Osteoblast (primary cell): ENCODE measurements at places on chromosomes 6 and 20. TPM values are rescaled to one million over a fixed set of nuclear protein-coding genes. Genes with fewer than 3 reads are reported as not detected.
A peak's percentile ranks its signal among the peaks of the same experiment; 100 is the strongest.

The WDR27 gene
- total RNA-seq: 23.9 and 29.8 TPM in 2 replicates

The SLC35B2 gene
- 86.0 and 94.1 TPM in 2 replicates for total RNA-seq

The HAO1 gene
- total RNA-seq: not detected in 2 replicates

The EMILIN3 gene
- not detected in 2 replicates for total RNA-seq

GRCh38 chr6:138654715-138655634 lies 118.6 kb upstream of the CCDC28A start:
- peaks cover 19% of the 10 kb centered on the region for H3K4me1 ChIP-seq
- no peaks in the 10 kb centered on the region for H3K36me3 ChIP-seq
- DNase-seq: peak; percentile 65
- H3K27ac ChIP-seq: peak overlapping the region; percentile 3
- peak overlapping the region; percentile 30 for H3K4me3 ChIP-seq

DNA sequence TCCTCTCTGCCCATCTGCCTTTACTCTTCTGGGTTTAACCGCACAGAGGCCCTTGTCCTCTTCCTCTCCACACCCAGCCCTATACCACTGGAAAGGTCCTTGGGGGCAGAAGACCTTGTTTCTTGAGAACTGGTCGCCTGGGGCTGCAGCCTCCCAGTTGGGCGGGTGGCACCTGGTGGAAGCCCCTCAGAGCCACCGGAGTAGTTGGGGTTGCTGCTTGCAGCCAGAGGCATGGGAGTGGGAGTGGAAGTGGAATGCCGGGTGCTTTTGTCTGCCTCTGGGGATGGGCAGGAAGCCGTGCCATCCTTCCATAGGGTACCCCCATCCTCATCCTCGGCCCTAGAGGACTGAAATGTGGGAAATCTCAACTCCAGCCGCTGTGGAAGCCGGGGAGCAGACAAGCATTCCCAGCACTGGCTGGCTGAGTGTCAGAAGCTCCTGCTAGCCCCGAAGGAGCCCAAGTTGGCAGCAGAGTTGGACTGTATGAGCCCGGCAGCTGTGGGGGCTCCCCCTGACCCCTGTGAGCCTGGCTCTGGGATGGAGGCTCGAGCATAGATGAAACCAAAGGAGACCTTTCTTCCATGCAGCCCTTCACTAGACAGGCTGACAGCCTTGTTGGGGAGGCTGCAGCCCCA lies 1.2 kb downstream of the VSTM2L start:
- H3K4me3 ChIP-seq: peak overlapping the region; percentile 65
- peaks cover 43% of the 10 kb centered on the region for H3K27me3 ChIP-seq
- H3K36me3 ChIP-seq: no peaks in the 10 kb centered on the region
- no peak overlapping the region for H3K27ac ChIP-seq
- peak; percentile 54 for DNase-seq

GRCh38 chr20:35180266-35180665 lies 8.4 kb downstream of the PROCR start:
- peak; percentile 54 for DNase-seq
- H3K27me3 ChIP-seq: no peaks in the 10 kb centered on the region
- H3K4me3 ChIP-seq: no peak overlapping the region
- H3K27ac ChIP-seq: no peak overlapping the region
- no peaks in the 10 kb centered on the region for H3K4me1 ChIP-seq
- peaks cover 8% of the 10 kb centered on the region for H3K36me3 ChIP-seq

GRCh38 chr6:108576709-108577108 lies 16.0 kb downstream of the FOXO3 start:
- peaks cover 43% of the 10 kb centered on the region for H3K4me1 ChIP-seq
- no peaks in the 10 kb centered on the region for H3K27me3 ChIP-seq
- DNase-seq: no peak
- peaks cover 11% of the 10 kb centered on the region for H3K36me3 ChIP-seq
- H3K27ac ChIP-seq: peak overlapping the region; percentile 8

GRCh38 chr6:26520237-26520849 lies 17.8 kb upstream of the HMGN4 start:
- H3K27me3 ChIP-seq: no peaks in the 10 kb centered on the region
- peak overlapping the region; percentile 60 for H3K27ac ChIP-seq
- peaks cover 5% of the 10 kb centered on the region for H3K4me1 ChIP-seq
- DNase-seq: peak; percentile 92
- no peaks in the 10 kb centered on the region for H3K36me3 ChIP-seq

GRCh38 chr6:121520337-121521163 lies 85.1 kb downstream of the GJA1 start:
- peaks cover 53% of the 10 kb centered on the region for H3K4me1 ChIP-seq
- H3K27ac ChIP-seq: peak overlapping the region; percentile 99
- H3K4me3 ChIP-seq: peak overlapping the region; percentile 33
- H3K36me3 ChIP-seq: no peaks in the 10 kb centered on the region

DNA sequence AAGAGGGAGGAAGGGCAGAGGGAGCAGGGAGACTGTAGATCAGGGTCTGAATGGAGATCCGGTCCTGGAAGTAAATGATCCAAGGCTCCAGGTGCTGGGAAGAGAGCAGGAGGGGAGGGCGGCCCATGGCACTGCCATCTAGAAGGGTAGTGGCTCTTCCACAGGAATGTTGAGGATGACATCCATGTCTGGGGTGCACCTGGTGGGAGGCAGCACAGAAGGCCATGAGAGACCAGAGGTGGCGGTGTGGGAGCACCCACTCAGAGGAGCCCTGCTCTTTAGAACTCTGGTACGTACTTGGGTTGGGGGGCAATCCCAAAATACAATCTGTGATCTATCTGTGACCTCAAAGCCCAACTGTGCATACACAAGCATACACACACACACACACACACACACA lies 13.5 kb downstream of the DEFB132 start:
- no peak for DNase-seq
- no peak overlapping the region for H3K27ac ChIP-seq
- no peak overlapping the region for H3K4me3 ChIP-seq
- H3K4me1 ChIP-seq: peaks cover 5% of the 10 kb centered on the region
- H3K27me3 ChIP-seq: peaks cover 1% of the 10 kb centered on the region

DNA sequence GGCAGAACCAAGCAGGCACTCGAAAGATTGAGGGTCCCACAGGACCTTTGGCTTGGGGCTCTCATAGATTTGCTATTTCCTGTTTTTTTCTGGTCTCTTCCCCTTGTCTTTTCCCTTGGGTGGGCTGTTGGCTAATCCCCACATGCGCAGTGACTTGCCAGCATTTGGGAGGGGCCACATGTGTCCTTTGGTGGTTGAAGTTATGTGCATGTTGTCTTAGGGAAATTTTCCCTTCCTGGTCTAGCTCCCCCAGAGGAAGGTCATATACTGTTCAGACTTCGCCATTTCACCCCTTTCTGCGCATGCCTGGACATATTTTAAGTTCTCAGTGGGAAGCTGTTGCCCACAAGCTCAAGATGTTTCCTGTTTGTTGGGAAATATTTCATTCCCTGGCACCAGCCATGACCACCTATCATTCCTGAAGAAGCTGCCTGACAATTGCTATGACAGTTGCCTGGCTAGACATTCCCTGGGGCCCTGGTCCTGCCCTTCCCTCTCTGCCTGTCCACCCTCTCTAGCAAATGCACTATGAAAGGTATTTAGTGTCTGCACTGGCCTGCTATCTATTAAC lies 156.2 kb upstream of the THBS2 start:
- H3K27ac ChIP-seq: no peak overlapping the region
- no peak overlapping the region for H3K4me3 ChIP-seq
- H3K4me1 ChIP-seq: no peaks in the 10 kb centered on the region
- no peaks in the 10 kb centered on the region for H3K36me3 ChIP-seq
- no peak for DNase-seq
- H3K27me3 ChIP-seq: no peaks in the 10 kb centered on the region

GRCh38 chr20:38094373-38094891 lies 60.9 kb downstream of the RPRD1B start:
- no peaks in the 10 kb centered on the region for H3K27me3 ChIP-seq
- peaks cover 35% of the 10 kb centered on the region for H3K4me1 ChIP-seq
- H3K36me3 ChIP-seq: peaks cover 23% of the 10 kb centered on the region

DNA sequence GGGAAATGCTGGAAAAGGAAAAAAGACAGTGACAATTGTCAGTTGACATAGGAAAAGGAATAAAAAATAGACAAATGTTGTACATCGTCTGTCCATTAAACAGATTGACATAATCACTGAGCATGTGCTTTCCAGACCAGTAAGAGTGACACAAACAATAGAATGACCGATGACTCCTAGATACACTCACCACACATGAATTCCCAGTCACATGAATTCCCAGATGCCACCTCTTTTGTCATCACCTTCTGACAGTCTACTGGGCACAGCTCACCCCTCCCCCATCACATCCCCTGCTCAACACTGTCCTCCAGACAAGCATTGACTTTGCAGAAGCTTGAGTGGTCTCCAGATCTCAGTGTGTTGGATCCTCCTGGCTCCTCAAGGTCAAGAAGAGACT lies 25.9 kb downstream of the POM121L2 start:
- DNase-seq: no peak
- H3K27ac ChIP-seq: no peak overlapping the region
- peaks cover 14% of the 10 kb centered on the region for H3K4me1 ChIP-seq
- H3K4me3 ChIP-seq: no peak overlapping the region
- H3K27me3 ChIP-seq: peaks cover 75% of the 10 kb centered on the region
- H3K36me3 ChIP-seq: no peaks in the 10 kb centered on the region

- no peak overlapping the region for H3K4me3 ChIP-seq
- no peak overlapping the region for H3K27ac ChIP-seq
- no peaks in the 10 kb centered on the region for H3K4me1 ChIP-seq
- no peak for DNase-seq
- H3K36me3 ChIP-seq: no peaks in the 10 kb centered on the region
- no peaks in the 10 kb centered on the region for H3K27me3 ChIP-seq
Observed at GRCh38 chr6:95679981-95680380, 102.6 kb downstream of the MANEA start.

DNA sequence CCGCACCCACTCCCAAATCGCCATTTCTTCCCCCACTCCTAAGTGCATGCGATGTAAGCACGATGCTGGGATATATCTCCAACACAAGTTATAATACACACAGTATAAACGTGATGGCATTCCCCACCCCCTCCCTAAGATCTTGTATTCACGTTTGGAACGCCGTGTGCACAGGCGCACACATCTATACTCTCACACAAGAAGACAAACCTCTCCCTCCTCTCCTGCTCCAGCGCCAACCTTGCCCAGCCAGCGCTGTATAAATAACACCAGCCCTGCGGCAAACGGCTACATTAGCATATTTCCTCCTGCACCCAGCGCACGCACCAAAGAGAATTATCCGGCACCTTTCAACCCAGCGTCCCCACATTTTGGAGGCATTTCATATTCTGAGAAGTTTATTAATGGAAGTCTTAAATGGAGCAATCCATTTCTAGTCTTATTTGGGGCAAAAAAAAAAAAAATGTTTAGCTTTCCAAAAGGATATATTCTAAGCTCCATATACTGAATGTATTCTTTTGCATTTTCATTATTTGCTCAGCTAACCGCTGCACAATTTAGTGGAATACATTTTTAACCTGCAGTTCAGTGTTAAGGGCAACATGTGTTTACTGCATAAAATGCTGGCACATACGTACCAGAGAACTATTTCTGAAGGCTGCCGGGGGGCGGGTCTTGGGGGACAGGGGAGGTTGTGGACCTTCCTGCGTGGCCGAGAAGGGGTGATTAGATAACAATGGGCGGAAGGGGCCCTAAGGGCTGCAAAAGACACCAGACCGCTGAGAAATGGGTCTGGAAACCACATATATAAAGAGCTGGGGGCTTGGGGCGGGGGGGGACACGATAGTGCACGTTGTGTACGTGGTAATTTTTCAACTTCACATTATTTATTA lies 1.1 kb upstream of the SLC22A23 start:
- H3K4me1 ChIP-seq: peaks cover 25% of the 10 kb centered on the region
- H3K27ac ChIP-seq: no peak overlapping the region
- no peak for DNase-seq
- H3K36me3 ChIP-seq: no peaks in the 10 kb centered on the region

- no peak overlapping the region for H3K27ac ChIP-seq
- DNase-seq: peak; percentile 86
- no peaks in the 10 kb centered on the region for H3K27me3 ChIP-seq
- peaks cover 11% of the 10 kb centered on the region for H3K4me1 ChIP-seq
Observed at GRCh38 chr20:51428401-51429143, 113.9 kb downstream of the NFATC2 start.

DNA sequence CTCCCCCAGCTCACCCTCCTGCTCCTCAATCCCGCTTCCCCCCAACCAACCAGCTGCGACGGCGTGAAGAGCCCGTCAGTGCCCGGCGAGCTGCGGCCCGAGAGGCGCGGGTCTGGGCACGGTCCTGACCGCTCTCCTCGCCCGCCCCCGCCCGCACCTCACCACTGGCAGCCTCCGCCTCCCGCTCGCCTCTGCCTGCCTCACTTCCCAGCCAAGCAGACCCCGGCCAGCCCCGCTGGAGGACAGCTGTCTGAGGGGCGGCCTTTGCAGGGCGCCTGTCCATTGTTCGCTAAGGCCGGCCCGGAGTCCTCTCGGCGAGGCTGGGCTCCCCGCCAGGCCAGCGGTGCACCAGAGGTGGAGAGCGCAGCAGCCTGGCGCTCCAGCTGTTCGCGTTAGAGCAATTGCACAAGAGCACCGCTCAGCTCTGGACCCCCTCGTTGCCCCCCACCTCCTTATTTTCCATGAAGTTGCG lies 1.3 kb downstream of the SOBP start:
- H3K4me3 ChIP-seq: peak overlapping the region; percentile 73
- H3K27me3 ChIP-seq: peaks cover 56% of the 10 kb centered on the region
- no peaks in the 10 kb centered on the region for H3K36me3 ChIP-seq
- peak; percentile 90 for DNase-seq
- no peak overlapping the region for H3K27ac ChIP-seq

GRCh38 chr6:28675600-28675999 lies 149.9 kb downstream of the GPX5 start:
- H3K27me3 ChIP-seq: no peaks in the 10 kb centered on the region
- H3K4me1 ChIP-seq: peaks cover 10% of the 10 kb centered on the region
- no peak for DNase-seq
- H3K36me3 ChIP-seq: no peaks in the 10 kb centered on the region
- no peak overlapping the region for H3K27ac ChIP-seq

GRCh38 chr20:40949346-40949745 lies 79.3 kb upstream of the TOP1 start:
- no peaks in the 10 kb centered on the region for H3K36me3 ChIP-seq
- no peak overlapping the region for H3K4me3 ChIP-seq

GRCh38 chr20:20712004-20712473 lies 405 bp downstream of the RALGAPA2 start:
- H3K27ac ChIP-seq: no peak overlapping the region
- no peaks in the 10 kb centered on the region for H3K36me3 ChIP-seq
- peaks cover 11% of the 10 kb centered on the region for H3K4me1 ChIP-seq
- no peaks in the 10 kb centered on the region for H3K27me3 ChIP-seq

DNA sequence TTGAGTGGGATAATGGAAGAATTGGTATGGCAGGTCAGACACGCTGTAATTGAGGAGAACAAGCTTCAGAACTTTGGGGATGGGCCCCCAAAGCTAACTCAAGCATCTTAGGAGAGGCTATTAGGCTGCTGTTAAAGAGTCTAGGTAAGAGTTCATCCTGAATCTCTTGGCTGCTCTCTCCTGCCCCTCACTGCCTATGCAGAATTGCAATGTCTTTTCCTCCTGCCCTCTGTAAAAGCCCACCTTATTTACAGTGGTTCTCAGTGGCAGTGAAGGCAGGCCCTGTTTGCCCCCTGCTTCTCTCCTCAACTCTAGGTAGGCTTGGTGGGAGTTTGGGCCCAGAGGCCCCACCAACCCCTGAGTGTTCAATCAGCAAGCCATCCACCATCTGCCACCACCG lies 55.0 kb downstream of the LYRM2 start:
- H3K27ac ChIP-seq: no peak overlapping the region
- H3K4me3 ChIP-seq: no peak overlapping the region
- H3K4me1 ChIP-seq: no peaks in the 10 kb centered on the region
- H3K36me3 ChIP-seq: no peaks in the 10 kb centered on the region
